Activated CD4-positive, alpha-beta T cell treated with anti-CD3 and anti-CD28 coated beads for 36 hours (primary cell): ENCODE measurements at places on chromosomes 11 and 22. TPM values are rescaled to one million over a fixed set of nuclear protein-coding genes. Genes with fewer than 3 reads are reported as not detected.

GRCh38 chr11:64095273-64095817, 59.6 kb downstream of the FLRT1 start:
- H3K4me1 ChIP-seq = peaks cover 3% of the 10 kb centered on the region
- H3K36me3 ChIP-seq = no peaks in the 10 kb centered on the region

- no peak overlapping the region for H3K4me3 ChIP-seq
- no peaks in the 10 kb centered on the region for H3K27me3 ChIP-seq
- peak overlapping the region; percentile 23 for H3K27ac ChIP-seq
- peak; percentile 59 for DNase-seq
- H3K4me1 ChIP-seq = peaks cover 18% of the 10 kb centered on the region
These were observed 22.9 kb upstream of the MRPL17 start for GRCh38 chr11:6705905-6706535.

- H3K4me3 ChIP-seq = no peak overlapping the region
- H3K27ac ChIP-seq = no peak overlapping the region
- H3K36me3 ChIP-seq = no peaks in the 10 kb centered on the region
These were observed 106.2 kb upstream of the USP47 start for GRCh38 chr11:11735586-11735985.

Gene C22orf15
- total RNA-seq = 0.30 TPM

- H3K4me1 ChIP-seq = peaks cover 25% of the 10 kb centered on the region
- DNase-seq = peak; percentile 12
- no peaks in the 10 kb centered on the region for H3K36me3 ChIP-seq
- peaks cover 67% of the 10 kb centered on the region for H3K27me3 ChIP-seq
- no peak overlapping the region for H3K4me3 ChIP-seq
These were observed 3.6 kb upstream of the WT1 start for GRCh38 chr11:32438866-32439489.

Gene TTC38
- total RNA-seq = 5.8 TPM

DNA sequence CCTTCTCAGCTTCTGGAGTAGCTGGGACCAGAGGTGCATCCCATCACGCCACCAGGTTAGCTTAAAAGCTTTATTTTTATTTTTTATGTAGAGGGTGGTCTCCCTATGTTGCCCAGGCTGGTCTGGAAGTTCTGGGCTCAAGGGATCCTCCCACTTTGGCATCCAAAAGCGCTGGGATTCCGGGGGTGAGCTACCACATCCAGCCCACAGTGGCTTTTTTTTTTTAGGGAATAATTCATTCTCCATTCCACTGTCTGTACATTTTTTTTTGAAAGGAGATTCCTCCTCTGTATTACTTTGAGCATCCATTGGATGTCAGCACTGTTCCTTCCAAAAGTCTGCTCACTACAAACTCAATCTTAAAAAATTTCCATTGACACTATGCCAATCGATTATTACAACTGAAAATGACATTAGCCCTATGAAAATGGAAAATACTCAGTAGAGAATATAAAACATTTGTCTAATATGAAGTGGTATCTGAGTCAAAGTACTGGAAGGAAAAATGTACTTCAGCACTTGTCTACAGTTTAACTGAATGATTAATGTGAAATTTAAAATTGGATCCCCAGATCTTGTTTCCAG, 1.3 kb upstream of the LPXN start:
- H3K27me3 ChIP-seq = no peaks in the 10 kb centered on the region
- H3K27ac ChIP-seq = peak overlapping the region; percentile 96
- H3K4me3 ChIP-seq = peak overlapping the region; percentile 89
- H3K36me3 ChIP-seq = peaks cover 41% of the 10 kb centered on the region
- H3K4me1 ChIP-seq = peaks cover 37% of the 10 kb centered on the region

GRCh38 chr11:103051151-103051801, 40.7 kb downstream of the DCUN1D5 start:
- peaks cover 4% of the 10 kb centered on the region for H3K36me3 ChIP-seq
- H3K27ac ChIP-seq = no peak overlapping the region
- H3K4me1 ChIP-seq = peaks cover 5% of the 10 kb centered on the region
- H3K4me3 ChIP-seq = no peak overlapping the region

- DNase-seq = peak; percentile 48
- peak overlapping the region; percentile 84 for H3K27ac ChIP-seq
- H3K27me3 ChIP-seq = no peaks in the 10 kb centered on the region
These were observed 972 bp upstream of the TSSC4 start for GRCh38 chr11:2399488-2400068.

Gene ADORA2A
- 30.6 TPM for total RNA-seq

DNA sequence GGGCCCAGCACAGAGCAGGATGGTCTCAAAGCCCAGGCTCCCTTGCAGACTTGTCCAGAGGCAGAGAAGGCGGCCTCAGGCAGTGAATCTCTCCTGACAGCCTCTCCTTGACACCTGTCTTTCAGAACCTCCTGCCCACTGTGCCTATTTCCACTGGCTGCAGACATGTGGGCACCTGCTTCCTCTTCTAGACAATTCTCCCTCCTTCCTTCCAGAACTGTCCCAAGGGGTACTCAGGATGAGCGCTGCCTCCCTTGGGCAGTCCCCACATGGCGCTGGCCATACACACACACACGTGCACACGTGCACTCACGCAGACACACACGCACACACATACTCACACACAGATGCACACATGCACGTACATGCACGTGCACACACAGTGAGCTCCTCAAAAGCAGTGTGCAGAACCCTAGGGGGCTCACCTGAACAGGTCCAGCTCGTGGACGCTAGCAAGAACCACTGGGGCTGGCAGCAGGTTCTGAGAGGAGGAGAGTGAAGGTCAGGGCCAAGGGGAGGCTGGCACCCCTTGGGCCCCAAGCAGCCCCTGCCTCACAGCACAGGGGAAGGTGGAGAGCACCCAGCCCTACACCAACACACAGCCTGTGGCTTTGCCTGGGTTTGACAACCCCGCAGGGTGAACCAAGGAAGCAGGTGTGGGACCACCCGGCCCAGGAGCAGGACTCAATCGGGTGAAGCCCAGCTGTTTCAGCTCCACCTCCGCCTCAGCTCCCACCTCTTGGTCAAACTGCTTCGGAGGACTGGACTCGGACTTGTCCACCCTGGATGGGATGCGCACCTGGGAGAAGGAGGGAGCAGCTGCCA, 8.1 kb upstream of the PLXNB2 start:
- H3K36me3 ChIP-seq = no peaks in the 10 kb centered on the region
- no peak for DNase-seq
- peak overlapping the region; percentile 59 for H3K27ac ChIP-seq
- no peaks in the 10 kb centered on the region for H3K27me3 ChIP-seq
- H3K4me3 ChIP-seq = peak overlapping the region; percentile 5

- no peak overlapping the region for H3K4me3 ChIP-seq
- no peak overlapping the region for H3K27ac ChIP-seq
- H3K36me3 ChIP-seq = no peaks in the 10 kb centered on the region
- H3K27me3 ChIP-seq = no peaks in the 10 kb centered on the region
- peaks cover 31% of the 10 kb centered on the region for H3K4me1 ChIP-seq
These were observed 35.4 kb upstream of the CD44 start for GRCh38 chr11:35103366-35104208.

Gene NXPE2
- total RNA-seq = not detected

- H3K4me1 ChIP-seq = peaks cover 16% of the 10 kb centered on the region
- H3K27me3 ChIP-seq = no peaks in the 10 kb centered on the region
- H3K4me3 ChIP-seq = no peak overlapping the region
- peak overlapping the region; percentile 24 for H3K27ac ChIP-seq
- H3K36me3 ChIP-seq = peaks cover 6% of the 10 kb centered on the region
These were observed 52.5 kb upstream of the SUSD2 start for GRCh38 chr22:24128631-24129262.

GRCh38 chr11:74776546-74776945, 27.9 kb downstream of the RNF169 start:
- H3K4me1 ChIP-seq = peaks cover 21% of the 10 kb centered on the region
- no peaks in the 10 kb centered on the region for H3K36me3 ChIP-seq
- no peak overlapping the region for H3K4me3 ChIP-seq
- DNase-seq = no peak

DNA sequence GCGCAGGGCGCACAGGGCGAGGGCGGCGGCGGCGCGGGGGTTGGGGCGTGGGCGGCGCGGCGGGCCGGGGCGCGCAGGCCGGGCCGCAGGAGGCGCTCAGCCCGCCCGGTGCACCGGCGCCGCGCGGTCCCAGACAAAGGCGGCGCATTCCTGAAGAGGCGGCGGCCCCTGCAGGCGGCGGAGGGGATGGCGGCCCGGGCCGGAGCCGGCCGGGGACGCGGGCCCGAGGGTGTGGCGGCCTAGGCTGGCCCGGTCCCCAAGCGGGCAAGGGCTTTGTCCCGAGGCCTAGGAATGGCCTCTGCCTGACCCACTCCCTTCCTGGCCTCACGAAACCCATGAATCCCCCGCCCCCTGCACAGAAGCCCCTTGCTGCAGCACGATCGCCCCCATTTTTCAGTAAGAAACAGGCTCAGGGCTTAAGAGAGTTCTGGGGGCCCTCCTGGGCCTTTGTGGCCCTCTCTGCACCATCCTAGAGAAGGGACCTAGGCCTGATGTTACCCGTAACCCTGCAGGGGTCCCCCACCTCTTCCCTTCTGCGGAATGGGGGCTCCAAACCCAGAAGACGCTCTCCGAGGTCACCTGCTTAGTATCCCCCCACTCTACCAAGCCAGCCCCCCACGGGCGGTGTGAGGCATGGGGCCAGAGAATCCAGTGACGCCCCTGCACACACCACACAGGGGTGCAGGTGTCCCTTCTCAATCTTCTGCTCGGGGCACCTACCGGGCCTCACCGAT, at the start of gene RTN4R:
RTN4R (minus strand) TSS at position 40 of the 734 bp plus-strand sequence. CDS start 226 bp downstream, outside the sequence.
- H3K4me3 ChIP-seq = peak within 1 kb of the TSS; percentile 50
- DNase-seq = peak; percentile 76
- H3K36me3 ChIP-seq = no peaks in the 10 kb centered on the region
- H3K4me1 ChIP-seq = no peaks in the 10 kb centered on the region
- H3K27ac ChIP-seq = no peak within 1 kb of the TSS

DNA sequence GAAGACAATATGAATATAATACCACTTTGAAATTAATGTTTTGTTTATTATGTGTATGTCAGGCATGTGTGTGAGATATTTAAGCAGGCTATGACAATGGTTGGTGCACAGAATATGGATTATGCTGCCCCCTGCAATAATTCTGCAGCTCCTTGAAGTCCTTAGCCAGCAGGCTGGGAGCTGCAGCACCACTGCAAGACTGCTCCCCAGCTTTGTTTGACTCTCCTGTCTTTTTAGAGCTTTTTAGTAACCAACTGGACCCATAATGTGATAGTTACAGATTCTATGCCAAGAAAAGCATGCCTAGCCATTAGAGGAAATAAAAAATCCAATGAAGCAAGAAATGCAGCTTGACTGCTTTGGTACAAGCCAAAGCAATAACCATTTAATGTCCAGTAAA, 535.1 kb downstream of the TMEM135 start:
- H3K36me3 ChIP-seq = no peaks in the 10 kb centered on the region
- DNase-seq = no peak
- no peaks in the 10 kb centered on the region for H3K4me1 ChIP-seq
- no peak overlapping the region for H3K4me3 ChIP-seq
- H3K27me3 ChIP-seq = no peaks in the 10 kb centered on the region

GRCh38 chr11:8283100-8283464, 19.4 kb upstream of the LMO1 start:
- no peaks in the 10 kb centered on the region for H3K4me1 ChIP-seq
- no peak overlapping the region for H3K4me3 ChIP-seq
- H3K27me3 ChIP-seq = peaks cover 8% of the 10 kb centered on the region
- no peaks in the 10 kb centered on the region for H3K36me3 ChIP-seq
- no peak overlapping the region for H3K27ac ChIP-seq
- DNase-seq = no peak

Gene SCN2B
- not detected for total RNA-seq

- no peaks in the 10 kb centered on the region for H3K36me3 ChIP-seq
- no peak for DNase-seq
- H3K4me3 ChIP-seq = no peak overlapping the region
These were observed 69.4 kb upstream of the AMPD3 start for GRCh38 chr11:10385696-10386095.

Gene C11orf16
- not detected for total RNA-seq

Gene TSGA10IP
- not detected for total RNA-seq

DNA sequence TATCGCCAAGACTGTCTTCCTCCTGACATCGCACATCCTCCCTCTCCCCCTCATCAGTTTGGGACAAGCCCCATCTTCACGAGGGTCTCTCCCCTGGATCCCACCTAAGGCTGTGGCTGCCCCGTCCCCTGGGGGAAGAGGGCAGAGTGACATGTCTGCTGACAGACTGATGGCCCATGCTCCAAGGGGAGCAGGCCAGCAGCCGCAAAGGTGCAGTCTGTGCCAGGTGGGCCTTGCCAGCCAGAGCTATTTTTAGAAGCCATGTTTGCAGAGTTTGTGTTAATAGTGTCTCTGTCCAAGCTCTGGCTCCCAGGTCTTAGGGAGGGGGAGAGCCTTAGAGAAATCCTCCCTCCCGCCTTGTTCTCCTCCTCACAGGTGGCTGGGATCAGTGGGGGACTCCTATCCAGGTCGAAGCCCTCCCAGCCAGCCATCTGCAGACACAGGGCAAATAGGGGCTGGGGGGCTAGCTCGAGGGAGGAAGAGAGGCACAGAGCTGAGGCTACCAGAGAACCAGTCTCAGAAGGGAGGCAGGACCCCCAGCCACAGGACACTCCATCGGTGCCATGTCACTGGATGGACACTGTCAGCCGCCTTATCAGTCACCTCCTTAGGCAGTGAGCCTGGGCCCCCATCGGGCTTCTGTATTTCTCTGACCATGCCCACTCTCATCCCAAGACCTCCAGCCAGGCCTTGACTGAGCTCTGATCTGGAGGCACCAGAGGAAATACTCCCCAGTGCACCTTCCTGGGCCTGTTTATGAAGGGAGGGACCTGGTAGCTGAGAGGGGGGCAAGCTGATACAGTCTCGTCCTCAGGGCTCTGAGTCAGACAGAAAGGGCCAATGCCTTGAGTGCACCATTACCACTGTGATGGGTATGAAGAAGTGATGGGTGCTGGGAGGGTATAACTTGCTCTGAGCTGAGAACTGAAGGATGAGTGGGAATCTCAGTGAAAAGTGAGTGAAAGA, 49.3 kb downstream of the CHRDL2 start:
- no peak overlapping the region for H3K4me3 ChIP-seq
- H3K27me3 ChIP-seq = peaks cover 13% of the 10 kb centered on the region
- H3K36me3 ChIP-seq = no peaks in the 10 kb centered on the region
- DNase-seq = no peak
- H3K4me1 ChIP-seq = no peaks in the 10 kb centered on the region

DNA sequence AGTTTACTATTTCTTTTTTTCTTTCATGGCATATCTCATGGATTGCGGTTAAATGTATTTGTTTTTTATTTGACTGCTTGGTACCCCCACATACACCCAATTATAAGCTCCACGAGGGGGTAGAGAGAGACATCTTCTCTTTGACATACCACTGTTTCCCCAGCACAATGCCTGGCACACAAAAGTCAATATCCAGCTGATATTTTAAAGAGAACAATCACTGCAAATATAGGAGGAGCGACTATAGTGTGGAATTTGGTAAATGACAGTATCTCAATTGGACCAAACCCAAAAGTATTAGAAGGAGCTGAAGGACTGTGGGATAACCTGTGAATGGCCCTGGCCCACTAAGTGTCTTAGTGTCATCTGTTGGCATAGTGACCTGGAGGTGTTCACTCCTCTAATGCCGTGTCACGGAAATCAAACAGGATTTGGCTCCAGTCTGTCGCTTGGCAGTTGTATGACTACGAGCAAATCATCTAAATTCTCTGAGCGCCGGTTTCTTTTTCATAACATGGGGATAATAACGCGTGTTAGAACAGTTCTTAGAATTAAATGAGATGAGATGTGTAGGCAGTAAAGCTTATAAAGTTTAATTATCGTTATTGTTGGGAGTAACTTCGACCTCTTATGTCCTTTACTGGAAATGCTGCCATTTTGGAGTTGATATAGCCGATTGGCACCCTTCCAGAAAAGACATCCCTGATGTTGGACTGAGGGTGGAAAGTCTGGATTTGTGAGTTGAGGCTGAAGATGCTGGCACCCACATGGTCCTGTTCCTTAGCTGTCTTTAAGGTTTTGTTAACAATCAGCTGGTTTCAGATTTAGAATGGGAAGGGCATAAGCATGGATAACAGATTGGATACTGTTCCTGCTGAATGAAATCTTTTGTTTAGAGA, 144.5 kb downstream of the DBX1 start:
- peaks cover 16% of the 10 kb centered on the region for H3K27me3 ChIP-seq
- H3K36me3 ChIP-seq = no peaks in the 10 kb centered on the region
- no peak for DNase-seq
